ENCODE measurements at places on chromosomes 13 and 19.

GRCh38 chr13:50631041-50631440, 212.5 kb downstream of the DLEU7 start:
- no peak for DNase-seq

GRCh38 chr19:34172661-34173192, 423 bp downstream of the LSM14A start:
- DNase-seq: no peak

DNA sequence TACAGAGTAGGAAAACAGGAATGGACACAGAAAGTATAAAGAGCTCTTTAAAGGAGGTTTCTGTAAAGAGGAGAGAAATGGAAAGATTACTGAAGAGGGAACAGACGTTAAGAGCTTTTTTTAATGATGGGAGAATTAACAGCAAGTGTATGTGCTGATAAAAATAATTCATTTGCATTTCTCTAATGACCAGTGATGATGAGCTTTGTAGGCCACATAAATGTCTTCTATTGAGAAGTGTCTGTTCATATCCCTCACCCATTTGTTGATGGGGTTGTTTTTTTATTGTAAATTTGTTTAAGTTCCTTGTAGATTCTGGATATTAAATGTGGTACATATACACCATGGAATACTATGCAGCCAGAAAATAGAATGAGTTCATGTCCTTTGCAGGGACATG, 40.0 kb downstream of the MYO16 start:
- DNase-seq: no peak

GRCh38 chr13:51825165-51825592, 19.8 kb downstream of the TMEM272 start:
- no peak for DNase-seq

DNA sequence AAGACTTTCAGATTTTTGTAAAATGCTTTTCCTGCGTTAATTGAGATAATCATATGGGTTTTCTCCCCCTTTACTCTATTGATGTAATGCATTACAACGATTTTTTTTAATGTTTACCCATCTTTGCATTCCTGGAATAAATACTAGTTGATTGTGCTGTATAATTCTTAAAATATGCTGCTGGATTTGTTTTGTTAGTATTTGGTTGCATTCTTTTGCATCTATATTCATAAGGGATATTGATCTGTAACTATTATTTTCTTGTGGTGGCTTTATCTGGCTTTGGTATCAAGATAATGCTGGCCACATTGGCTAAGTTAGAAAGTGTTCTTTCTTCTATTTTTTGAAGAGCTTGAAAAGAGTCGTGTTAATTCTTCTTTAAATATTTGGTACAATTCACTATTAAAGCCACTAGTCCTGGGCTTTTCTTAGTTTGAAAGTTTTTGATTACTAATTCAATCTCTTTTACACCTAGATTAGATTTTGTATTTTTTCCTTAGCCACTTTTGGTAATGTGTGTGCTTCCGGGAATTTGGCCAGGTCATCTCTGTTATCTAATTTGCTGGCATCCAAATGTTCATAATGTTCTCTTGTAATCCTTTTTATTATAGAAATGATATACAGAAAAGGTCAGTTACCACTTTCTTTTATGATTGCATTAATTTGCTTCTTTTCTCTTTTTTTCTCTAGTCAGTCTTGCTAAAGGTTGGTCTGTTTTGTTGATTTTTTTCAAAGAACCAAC, 29.8 kb downstream of the KL start:
- DNase-seq: no peak

DNA sequence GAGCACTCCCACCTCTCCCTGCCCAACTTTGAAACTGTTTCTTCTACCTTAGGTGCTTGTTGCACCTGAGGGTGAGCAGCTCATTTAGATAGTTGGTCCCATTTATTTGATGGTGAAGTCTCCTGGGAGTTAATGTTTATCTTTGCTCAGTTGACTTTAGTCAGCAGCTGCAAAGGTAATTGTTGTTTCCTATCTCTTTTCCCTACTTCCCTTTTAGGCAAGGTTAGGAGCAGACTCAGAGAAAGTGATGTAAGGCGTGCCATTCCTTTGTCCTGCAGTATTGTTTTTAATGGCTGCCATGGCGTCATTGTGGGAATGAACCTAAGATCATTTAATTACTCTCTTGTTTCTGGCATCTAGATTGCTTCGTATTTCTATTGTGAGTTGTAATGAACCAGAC, 11.6 kb downstream of the AKAP11 start:
- no peak for DNase-seq

DNA sequence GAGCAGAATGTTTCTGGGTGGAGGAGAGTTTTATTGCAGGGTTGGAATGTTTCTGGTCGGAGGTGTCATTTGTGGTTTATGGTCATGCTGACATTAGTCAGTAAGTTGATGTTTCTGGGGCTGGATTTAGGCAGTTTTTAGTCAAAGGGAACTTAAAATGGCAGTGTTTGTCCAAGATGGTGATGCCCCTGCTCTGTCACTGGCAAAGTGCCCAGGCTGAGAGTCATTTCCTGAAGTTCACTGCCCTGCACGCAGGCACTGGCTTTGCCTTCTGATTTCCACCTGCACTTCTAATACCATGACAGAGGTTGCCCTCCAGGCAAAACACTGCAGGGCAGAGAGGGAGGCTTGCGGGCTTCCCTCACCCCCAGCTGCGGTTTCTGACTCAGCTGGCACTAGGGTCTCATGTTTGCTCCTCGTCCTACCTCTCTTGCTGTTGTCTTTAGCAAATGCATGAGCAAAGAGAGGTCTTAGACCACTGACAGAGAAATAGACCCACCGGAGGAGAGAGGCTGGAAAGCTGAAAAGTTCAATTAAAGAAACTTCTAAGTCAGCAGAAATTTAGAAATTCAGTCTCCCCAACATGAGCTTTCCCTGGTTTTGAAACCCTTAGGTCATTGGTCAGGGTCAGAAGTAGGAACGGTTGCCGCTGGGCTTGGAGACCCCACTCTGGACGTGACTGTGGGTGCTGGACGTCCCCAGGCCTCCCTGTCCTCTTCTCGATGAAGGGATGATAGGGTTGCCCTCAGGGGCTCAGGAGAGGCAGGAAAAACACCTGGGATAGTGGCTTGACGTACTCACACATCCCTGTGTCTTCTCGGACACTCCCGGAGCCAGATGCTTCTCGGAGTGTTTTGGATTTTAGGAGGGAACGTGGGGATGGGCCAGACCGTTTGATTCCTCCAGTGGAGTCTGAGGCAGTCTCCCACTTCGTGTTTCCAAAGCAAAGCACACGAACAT, 26.3 kb downstream of the TMEM255B start:
- no peak for DNase-seq

DNA sequence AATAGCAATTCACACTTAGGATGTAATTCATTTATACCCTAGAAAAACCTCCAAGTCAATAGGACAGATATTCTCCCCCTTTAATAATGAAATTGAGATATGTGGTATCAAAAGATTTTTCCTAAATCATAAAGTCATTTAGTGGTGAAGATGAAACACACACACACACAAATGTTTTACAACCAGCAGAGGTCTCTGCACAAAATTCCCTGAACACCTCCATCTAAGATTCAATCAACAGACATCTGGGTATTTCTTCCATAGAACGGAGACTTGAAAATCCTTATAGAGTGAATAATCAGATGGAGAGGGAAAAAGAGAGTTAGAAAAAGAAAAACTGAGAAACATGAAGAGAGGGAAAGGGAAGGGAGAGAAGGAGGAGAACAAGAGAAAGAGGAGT, 52.8 kb downstream of the MYCBP2 start:
- no peak for DNase-seq

- DNase-seq: no peak
Observed at GRCh38 chr13:112772539-112772909, 82.7 kb downstream of the ATP11A start.
